ENCODE measurements at places on chromosomes 7 and 10.

- DNase-seq: no peak
Measured at GRCh38 chr10:132957981-132958882, 15.9 kb upstream of the CFAP46 start.

- no peak for DNase-seq
Measured at GRCh38 chr7:93902777-93903423, 3.5 kb upstream of the GNGT1 start.

DNA sequence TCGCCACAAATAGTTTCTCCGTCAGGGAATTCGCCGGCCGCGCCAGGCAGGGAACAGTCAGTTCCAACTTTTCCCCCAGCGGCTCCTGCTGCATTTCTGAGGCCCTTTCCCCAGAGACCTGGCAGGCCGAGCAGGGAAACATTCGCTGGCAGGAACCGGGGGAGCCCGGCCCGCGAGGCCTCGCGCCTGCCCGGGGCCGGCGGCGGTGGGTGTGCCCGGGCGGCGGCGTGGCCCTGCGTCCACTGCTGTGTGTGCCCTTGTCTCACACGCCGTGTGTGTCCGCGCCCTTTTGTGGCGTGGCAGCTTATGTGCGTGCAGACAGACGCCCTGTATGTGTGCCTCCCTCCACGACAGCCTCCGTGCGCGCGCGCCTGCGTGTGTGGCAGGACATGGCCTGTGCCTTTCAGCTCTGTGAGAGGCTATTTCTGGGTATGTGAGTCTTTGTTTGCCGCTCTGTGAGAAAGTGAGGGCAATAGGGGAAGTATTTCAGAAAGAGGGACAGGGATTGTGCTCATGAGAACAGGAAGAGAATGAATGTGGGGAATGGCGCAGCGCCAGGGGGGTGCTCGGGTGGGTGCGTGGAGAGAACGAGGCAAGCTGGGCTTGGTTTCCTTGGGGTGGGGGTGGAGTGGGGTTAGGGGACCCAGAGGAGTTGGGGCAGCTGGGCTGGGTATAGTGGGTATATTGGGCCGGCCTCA is 689 bp upstream of the SMARCD3 start:
- no peak for DNase-seq

DNA sequence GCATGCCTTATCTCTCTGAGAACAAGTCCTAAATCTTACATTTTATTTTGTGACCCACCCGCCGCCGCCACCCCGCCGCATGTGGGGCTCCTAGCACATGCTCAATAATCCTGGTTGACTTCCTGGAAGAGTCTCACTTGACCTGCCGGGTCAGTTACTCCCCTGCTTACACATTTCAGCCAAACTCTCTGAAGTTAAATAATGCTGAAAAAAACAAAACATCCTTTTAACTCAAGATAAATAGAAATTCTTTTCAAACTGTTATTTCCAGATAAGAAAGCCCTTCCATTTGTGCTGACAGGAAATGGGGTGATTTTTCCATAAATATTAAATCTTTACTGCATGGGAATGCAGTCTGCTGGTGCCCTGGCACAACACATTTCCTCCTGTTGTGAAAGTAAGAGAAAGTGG is 123.5 kb downstream of the ABLIM1 start:
- DNase-seq: no peak

DNA sequence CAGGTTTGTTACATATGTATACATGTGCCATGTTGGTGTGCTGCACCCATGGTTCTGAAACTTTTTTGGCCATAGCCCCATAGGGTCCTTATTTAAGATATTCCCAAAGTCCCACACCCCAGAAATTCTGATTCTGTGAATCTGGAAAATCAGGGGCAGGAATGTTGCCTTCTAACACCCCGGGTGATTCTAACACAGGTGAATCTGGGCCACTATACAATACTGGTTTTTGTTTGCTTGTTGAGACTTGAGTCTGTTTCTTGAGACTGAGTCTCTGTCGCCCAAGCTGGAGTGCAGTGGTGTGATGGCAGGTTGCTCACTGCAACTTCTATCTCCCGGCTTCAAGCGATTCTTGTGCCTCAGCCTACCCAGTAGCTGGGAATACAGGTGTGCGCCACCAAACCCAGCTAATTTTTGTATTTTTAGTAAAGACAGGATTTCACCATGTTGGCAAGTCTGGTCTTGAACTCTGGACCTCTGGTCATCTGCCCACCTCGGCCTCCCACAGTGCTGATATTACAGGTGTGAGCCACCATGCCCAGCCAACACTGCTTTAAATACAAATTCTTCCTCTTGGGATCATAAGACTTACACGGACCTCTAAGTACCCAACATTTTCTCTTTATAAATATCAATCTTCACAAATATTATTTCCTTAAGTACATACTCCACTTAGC is 16.9 kb upstream of the PHYH start:
- no peak for DNase-seq

DNA sequence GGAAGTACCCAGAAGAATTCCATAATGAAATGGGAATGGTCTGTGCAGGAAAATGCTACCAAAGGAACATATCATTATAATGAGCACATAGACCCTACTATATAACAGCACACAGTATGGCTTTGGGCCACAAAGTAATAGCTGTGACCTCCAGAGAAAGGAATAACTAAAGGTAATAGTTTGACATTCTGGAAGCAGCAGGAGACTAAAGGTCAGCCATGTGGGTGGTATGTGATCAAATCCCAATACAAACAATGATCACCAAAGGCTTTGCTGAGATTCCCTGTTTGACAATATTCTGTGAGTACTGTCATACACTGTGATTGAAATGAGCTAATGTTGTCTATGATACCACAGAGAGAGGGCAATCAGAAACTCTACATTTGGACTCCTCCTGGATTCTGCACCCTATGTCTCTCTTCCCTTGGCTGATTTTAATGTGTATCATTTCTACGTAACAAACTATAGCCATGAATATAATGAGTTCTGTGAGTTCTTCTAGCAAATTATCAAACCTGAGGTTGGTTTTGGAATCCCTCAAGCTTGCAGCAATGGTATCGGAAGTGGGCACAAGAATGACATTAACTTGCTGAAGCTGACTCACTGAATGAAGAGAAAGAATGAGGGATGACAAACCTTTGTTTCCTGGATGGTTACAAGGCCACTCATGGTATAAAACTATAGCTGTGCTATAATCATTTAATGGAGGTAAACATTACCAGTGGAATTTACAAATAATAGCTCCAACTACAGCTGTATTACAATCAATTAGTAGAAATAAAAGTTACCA is 99.6 kb downstream of the JMJD1C start:
- DNase-seq: no peak

- DNase-seq: no peak
Measured at GRCh38 chr7:148330822-148331221, 259.7 kb upstream of the C7orf33 start.

DNA sequence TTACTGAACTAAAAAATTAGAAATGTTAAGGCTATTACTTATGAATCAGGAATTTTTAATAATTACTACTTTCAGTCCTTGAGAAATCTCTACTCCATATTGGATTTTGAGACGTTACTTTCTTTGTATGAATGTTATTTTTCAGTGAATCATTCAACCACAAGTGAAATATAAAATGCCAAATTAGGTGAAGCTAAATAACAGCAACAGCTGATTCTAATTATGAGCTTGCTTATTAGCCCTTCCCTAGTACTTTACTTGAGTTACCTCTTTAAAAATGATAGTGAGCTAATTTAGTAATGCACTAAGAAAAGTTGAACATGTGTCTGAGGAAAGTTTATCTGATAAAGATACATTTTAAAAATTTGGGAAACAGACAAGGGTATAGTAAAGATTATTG is 51.4 kb downstream of the PCGF5 start:
- DNase-seq: no peak

GRCh38 chr10:43861966-43862751 is 213.5 kb upstream of the ZNF32 start:
- no peak for DNase-seq

- no peak for DNase-seq
Measured at GRCh38 chr7:22610951-22611757, 111.2 kb upstream of the STEAP1B start.

GRCh38 chr7:105853931-105854419 is 22.4 kb downstream of the ATXN7L1 start:
- DNase-seq: no peak

GRCh38 chr7:121745856-121746255 is 127.1 kb upstream of the PTPRZ1 start:
- no peak for DNase-seq

DNA sequence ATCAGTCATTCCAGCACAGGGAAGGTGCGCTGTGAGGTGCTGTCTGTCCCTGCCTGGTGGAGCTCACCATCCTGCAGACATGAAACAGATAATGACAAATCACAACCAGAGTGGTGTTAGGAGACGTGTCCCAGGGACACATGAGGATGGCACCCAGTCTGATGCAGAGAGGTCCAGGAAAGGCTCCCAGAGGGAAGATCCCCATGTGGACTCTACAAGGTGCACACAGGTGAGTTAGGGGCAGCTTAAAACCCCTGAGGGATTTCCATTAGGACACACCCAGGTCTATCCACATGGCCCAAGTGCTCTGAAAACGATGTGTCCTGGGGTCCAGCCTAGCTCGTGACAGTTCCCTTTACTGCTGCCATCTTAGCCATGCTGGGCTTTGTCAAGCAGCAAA is 91.4 kb downstream of the ADARB2 start:
- DNase-seq: no peak

GRCh38 chr10:130737621-130738020 is 573.9 kb downstream of the TCERG1L start:
- no peak for DNase-seq

DNA sequence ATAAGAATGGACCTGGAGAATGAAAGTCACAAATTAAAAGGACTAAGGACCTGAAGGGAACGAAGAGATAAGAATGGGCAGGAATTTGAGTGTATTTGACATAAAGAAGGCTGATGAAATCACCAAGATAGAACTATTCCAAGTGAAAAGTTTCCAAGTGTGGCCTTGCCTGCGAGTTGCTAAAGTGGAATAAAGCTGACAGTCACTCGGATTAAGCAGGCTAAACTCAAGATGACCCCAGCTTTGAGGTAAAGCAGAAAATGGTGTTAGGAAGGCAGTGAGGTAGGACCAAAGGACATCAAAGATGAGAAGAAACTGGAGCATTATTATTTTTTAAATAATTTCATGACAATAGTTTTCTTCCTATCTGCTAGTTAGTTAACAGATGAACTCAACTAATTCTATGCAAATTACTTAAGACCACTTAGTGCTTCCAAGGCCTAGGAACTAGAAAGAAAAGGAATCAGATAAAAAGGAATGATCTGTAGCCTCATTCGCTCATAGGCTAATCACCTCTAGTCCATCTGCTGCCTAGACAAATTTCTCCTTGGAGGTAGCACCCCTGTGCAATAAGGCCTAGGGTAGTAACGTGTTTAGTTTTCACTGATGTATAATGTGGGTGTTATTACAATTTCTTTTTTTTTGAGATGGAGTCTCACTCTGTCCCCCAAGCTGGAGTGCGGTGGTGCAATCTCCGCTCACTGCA is 34.5 kb downstream of the EZH2 start:
- no peak for DNase-seq

DNA sequence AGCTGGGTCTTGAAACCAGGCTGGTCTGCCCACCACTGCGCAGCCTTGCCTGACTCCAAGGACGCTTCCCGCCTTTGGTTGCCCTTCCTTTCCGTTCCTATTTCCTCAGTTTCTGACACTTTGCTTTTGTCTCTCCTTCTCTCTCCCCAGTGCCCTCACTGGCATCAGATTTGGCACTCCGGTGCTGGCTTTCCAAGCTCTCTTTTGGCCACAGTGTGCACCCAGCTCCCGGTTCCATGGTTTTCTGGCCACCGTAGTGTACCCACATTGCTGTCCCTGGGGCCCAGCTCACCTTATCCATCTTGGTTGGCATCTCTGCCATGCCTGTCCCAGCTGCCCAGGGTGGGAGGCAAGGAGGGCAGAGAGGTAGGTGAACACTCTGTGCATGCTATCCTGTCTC is 142.2 kb downstream of the PLXNA4 start:
- DNase-seq: no peak

DNA sequence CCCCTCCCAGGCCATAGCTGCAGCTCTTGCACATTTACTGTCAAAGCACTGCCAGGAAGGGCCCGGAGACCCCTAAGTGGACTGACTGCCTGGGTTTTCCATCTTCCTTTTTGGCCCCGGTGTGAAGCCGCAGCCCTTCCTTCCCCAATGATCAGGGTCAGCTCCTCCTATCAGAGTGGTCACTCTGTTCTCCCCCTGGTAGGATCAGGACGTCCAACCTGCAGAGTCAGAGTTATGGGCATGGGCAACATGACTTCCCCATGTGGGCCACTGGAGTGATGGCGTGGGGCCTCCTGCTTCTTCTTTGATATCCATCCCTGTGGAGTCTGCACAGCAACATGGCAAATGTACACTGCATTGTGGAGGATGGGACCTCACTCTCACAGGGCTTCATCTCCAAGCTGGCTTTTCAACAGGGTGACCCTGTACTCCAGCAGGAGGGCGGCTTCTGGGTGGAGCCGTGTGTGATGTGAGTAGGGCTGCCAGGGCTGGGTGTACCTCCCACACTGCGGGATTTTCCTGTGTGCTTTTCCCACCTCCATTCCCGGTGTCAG is 6.4 kb upstream of the RAMP3 start:
- DNase-seq: no peak

DNA sequence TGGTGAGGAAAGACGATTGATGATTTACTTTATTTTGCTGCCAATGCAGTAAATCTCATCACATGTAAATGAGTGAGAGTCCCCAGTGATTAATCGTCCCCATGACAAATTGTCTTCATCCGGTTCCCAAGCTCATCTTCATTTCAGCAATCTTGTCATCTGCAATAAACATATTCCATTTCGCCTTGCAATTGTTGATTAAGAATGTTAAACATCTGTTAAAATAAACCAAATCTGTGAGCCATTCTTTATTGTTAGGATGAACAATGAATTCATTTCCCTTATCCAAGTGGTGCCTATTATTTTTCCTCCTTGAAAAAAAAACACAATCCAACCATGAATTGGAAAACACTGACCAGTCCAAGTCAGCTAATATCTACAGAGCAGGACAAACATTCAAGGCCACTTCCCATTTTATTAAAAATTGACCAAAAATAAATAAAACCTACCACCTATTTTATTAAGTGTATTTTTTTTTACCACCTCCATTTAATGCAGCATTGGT is 36.5 kb downstream of the NPS start:
- no peak for DNase-seq

GRCh38 chr7:137513091-137513490 is 169.6 kb upstream of the PTN start:
- DNase-seq: no peak

GRCh38 chr10:22646388-22646853 is 68.0 kb downstream of the PIP4K2A start:
- DNase-seq: no peak

Measured in activated CD4-positive, alpha-beta T cell treated with anti-CD3 and anti-CD28 coated beads for 24 hours (primary cell).